Kasumi-1 (cell line): ENCODE measurements at places on chromosomes 2 and 18.

GRCh38 chr2:203867561-203868200, at the start of gene CTLA4:
TSS of gene CTLA4 (plus strand) at chr2:203867771. CDS start at chr2:203867943, 172 bp downstream.
- DNase-seq, result no peak

DNA sequence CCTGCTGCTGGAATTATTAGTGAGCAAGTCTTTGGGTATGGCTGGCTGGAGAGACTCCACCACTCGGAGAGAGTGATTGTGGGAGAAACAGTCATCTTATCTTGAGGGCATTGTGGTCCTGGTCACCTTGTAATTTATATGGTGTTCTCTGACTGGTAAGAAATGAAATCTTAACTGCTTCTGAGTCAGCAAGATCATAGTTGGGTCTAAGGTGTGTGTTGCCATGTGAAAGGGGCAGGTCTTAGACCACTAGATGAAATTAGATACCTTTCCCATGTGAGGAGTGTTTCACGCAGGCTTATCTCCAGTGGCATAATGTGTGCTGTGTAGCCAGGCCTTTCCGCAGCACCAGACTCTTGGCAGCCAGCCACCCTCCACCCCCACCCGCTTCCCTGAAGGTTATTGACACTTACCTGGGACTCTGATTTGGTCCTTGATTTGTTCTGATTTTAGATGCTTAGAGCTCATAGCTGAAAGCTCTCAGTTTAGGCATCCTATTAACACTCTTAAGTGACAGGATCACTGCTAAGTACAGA, 7.7 kb downstream of the MAPRE3 start:
- DNase-seq, result no peak

DNA sequence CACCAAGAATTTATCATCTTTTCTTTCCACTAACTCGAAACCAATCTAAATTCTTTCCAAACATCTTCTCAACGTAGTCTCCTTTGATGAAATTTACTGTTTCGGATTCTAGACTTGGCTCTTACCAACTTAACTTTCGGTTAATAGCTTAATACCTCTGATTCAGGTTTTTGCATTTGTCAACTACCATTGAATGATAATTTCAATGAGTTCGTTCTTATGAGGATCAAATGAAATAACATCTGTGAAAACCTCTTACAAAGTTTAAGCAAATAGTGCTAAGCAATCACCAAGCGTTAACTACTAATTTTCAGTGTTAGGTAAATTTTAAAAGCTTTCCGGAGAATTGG, 593 bp upstream of the NRBP1 start:
- no peak for DNase-seq

GRCh38 chr18:76486038-76486437, 9.0 kb downstream of the ZNF516 start:
- no peak for DNase-seq

- peak; percentile 98 for DNase-seq
Measured at GRCh38 chr2:27370026-27370815, at the start of the genes EIF2B4 and SNX17. TSS of gene EIF2B4 (minus strand) at chr2:27370338. CDS start at chr2:27370314, 24 bp downstream. TSS of gene SNX17 (plus strand) at chr2:27370616. CDS start at chr2:27370744, 128 bp downstream.

GRCh38 chr2:6741229-6741628, 124.5 kb downstream of the CMPK2 start:
- DNase-seq, result no peak

DNA sequence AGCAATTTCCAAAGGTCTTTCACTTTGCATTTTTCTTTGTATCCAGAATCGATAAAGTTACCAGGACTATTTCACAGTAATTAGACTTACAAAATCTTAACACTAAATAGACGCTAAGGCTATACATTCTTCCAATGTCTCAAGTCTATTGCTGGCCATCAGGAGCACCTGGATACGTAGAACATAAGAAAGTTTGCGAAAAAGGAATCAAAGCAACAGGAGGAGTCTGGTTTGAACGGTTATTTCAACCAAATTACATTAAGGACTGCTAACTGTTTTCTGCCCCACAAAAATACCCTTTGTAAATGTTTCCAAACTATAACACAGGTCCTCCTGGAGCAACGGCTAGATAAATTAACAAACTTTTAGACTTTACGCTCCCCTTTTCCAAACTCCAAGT, 1.4 kb upstream of the HNRNPA3 start:
- peak; percentile 67 for DNase-seq

DNA sequence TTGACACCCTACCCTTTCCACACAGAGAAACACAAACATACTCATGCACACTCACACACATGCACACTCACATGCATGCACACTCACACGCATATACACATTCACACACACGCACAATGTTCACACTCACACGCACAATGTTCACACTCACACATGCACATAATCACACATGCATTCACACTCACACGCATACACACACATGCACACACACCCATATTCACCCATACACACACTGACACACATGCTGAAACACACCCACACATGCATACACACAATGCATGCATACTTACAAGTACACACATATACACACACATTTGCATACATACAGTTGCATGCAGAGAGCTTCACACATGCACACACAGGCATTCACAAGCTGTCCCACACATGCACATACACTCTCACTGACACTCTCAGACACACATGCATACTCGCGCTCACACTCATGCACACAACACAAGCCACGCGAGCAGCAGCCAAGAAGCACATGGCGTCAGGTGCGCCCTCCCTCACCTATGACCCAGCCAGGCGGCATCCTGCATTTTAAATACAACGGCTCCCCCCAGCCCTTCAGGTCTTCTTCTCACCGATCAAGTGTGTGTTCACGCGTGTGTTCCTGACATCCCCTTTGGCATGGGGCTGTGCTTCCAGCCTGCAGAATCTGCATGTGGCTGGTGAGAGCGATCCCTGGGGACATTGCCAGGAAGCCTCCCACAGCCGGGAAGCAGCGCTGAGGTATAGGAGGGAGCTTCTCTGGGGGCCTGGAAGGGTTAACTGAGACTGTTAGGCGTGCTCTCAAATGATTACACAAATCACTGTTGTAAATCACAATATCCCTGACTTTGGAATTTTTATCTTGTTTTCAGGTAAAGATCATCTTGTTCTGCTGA, 195.1 kb downstream of the RTP5 start:
- no peak for DNase-seq

- no peak for DNase-seq
Measured at GRCh38 chr2:137929519-137929916, 34.8 kb upstream of the HNMT start.

- no peak for DNase-seq
Measured at GRCh38 chr18:37559194-37559593, 6.4 kb downstream of the CELF4 start.

DNA sequence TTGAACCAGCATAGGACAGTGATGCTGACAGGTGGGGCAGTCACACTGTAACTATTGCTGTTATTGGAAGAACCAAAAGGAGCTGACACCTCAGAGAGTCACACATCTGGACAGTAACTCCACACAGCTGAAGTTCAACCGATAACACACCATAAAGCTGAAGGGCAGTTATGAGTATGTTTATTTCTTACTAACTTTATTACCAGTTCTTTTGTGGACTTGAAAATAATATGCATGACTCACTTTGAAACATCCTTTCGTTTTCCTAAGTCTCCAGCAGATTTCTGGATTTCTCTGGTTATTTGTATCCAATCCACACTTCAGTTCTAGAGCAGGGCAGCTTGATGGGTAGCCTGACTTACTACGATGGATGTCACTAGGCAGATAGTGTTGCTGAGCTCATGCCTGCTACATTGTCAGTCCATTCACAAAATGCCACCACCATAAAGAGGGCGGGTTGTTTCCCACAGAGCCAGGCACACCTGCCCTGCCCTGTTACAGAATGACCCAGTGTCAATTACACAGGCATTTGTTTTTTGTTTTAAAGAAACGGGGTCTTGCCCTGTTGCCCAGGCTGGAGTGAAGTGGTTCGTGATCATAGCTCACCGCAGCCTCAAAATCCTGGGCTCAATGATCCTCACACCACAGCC, 8.4 kb upstream of the AGBL5 start:
- DNase-seq, result no peak

DNA sequence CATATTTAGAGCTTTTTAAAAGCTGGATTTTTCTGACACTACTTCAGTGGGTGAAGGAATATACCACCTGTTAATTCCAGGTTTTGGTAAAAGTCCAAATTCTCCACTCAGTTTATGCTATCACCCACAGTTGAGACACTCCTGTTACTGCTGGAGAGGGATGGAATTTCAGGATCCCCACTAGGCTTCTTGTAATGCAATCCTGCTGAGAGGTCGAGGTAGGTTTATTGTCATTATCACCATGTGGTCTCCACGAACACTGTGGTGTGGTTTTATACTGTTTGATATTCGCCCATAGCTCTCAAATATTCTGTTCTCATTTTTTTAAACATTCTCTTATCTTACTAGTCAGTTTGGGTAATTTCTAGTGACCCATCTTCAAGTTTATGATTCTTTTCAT, 167.9 kb downstream of the CCDC102B start:
- no peak for DNase-seq

DNA sequence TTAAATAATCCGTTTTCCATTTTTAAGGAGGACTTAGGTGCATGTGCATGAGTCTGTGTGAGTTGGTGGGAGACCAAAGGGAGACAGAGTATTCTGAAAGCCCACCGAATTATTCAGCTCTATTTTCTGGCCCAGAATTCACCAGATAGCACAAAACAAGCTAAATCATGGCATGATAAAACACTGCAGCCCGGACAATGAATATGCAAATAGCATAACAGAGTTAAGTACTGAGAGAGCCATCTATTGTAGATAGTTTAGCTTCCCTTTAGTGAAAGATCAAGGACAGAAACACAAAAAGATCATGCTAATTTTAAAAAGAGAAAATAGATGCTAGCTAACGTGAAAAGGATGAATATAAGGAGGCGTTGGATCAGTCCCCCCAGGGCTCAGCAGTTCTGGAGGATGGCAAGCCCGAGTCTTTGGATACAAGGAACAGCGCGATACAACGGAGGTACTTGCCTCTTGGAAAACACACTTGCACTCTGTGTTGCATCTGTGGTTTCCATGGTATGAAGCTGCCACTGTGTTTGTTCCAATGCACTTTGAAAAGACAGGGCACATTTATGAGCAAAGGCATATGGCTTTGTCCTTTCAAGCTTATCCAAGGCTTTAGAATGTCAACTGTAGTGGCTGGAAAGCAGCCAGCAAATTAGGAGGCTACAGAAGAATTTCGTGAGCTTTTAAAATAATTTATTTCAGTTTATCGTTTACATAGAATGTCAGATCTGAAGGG, 119.9 kb downstream of the LYPD1 start:
- no peak for DNase-seq

DNA sequence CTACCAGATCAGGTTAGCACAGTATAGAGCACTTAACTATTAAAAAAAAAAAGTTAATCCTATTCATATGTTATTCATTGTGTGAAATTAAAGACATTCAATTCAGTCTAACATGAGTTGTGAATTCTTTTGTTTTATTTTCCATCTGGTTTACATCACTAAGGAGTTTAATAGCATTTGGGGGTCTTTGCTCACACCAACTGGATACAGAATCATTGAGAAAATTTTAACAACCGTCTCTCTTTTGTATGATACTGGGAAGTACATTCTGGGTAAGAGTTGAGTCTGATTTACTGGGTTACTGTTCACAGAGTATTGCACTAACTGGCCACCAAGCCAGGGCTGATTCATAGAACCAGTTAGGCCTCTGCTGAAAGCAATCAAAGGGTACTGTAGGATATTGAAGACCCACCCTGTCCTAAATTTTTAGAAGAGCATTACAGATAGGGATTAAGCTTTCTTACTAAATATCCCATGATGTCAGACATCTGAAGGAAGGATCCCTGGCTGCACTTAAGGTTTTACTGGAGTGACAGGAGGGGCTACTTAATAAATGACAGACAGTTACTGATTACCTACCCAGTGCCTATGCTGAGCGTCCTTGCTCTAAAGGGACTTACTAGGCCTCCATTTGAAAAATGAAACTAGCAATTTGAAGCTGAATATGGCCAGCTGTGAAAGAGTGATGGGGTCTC, 387.9 kb downstream of the SETBP1 start:
- no peak for DNase-seq

DNA sequence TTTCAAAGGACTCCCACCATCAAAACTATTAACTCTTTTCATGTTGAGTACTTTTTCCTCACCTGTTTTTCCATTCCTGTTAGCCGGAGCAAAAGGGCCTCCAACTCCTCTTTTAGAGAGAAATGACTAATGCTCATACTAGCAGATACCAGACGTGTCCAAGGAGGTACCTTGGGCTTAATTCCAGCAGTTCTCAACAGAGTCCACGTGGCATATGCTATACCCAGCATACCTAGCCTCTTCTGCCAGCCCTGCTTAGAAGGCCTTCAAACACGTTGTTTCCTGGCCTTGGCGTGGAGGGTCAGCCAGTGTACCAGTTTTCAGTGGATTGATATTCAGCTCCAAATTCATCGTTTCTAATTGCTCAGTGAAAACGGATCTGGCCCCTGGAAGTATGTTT, 123.9 kb downstream of the MGAT5 start:
- DNase-seq, result no peak

GRCh38 chr18:59834267-59834666, 65.5 kb upstream of the PMAIP1 start:
- no peak for DNase-seq

GRCh38 chr2:7165736-7166135, 248.5 kb downstream of the RNF144A start:
- no peak for DNase-seq

DNA sequence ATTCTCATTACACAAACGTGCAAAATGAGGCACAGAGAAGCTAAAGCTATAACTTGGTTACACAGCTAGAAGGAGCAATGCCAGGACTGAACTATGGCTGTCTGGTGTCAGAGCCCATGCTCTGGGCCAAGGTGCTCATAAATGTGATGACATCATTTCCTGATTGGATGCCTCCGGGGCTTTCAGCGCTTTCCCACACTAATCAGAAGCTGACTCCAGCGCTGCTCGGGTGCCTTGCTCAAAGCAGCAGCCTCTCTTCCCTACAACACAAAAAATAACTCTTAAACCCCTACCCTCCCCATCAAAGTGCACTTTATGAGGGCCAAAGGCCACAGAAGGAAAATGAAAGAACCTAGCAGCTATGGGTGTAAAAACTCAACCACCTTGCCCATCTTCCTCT, 90.7 kb downstream of the STK39 start:
- DNase-seq, result no peak

GRCh38 chr2:200679535-200679934, 93.7 kb downstream of the AOX1 start:
- DNase-seq, result no peak

GRCh38 chr18:13471198-13471845, 252.8 kb downstream of the LDLRAD4 start:
- DNase-seq, result no peak

GRCh38 chr2:71078624-71079023, 10.2 kb downstream of the NAGK start:
- DNase-seq, result no peak

GRCh38 chr2:206721256-206721920, 3.2 kb upstream of the DYTN start:
- no peak for DNase-seq

- DNase-seq, result peak; percentile 60
Measured at GRCh38 chr2:154697418-154698252, 860 bp upstream of the KCNJ3 start.

GRCh38 chr2:37831081-37831780, 93.9 kb upstream of the RMDN2 start:
- no peak for DNase-seq

DNA sequence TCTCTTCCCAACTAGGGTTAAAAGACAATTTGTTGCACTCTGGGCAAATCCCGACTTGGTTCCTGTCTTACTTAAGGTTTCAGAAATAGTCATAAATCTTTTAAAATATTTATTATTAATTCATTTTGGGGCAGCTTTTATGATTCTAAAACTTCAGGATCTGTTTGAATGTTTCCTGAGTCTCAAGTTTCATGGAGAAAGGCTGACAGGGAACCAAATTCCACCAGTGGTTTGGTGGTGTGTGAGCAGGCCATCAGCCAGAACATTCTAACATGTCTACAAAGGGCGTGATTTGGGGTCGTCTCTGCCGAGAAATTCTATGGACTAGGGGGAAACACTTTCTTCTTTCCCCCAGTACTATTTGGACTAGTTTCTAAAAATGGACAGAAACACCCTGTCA, 366.4 kb downstream of the ZNF521 start:
- DNase-seq, result no peak
